ENCODE measurements at places on chromosomes 2 and 18.

DNA sequence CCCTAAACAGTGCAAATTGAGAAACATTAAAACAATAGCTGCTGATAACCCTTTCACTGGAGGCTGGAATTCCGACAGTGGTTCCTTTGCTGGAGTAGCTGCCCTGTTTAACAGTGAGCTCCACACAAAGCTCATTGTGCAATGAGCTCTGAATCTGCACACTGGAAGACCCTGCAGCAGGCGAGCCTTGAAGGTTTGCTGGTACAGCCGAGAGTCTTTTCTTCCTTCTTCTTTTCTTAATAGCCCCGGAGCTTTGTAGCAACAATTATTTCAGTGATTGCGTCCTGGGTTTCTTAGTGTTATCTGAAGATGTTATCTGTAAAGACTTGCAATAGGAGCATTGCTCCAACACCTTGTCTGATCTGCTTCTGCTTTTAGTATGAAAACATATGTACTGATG is 50.8 kb upstream of the CXCR4 start:
- no peak for DNase-seq

DNA sequence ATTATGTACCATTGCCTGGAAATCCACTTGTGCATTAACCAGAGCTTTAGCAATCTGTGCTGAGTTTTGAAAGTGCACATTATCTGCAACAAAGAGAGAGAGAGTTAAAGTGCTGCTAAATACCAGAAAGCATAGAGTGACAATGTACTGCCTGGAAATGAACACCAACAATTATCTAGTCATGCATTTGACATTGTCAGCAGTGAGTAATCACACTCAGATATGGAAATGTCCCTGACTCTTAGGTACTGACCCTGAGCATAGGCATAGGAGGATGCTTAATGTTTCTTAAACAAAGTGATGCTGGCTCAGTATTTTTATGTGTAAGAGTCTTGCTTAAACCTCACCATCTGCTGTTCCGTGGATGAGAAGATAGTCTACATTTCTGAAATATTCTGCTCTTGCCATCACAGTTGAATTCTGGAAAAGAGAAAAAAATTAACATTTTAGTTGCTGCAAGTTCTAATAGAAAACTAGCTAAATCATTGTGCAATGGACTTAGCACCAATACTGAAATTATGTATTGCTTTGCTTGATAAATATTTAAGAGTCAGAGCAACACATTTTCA is 20.8 kb upstream of the GCG start:
- no peak for DNase-seq

DNA sequence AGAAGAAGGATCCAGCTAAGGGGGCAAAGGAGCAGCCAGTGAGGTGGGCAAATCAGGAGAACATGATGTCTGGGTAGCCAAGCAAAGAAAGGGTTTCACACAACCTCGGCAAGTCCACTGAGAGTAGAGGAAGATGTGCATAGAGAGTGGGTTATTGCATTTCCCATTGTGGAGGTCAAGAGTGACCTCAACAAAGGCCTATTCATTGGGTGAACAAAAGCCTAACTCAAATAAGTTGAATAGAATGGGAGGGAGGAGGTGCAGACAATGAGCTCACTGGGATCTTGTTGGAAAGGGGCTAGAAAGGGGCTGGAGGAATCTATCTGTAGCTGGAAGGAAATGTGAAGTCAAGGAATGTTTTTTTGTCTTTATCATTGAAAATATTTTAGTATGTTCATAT is 14.0 kb upstream of the PDCL3 start:
- no peak for DNase-seq

DNA sequence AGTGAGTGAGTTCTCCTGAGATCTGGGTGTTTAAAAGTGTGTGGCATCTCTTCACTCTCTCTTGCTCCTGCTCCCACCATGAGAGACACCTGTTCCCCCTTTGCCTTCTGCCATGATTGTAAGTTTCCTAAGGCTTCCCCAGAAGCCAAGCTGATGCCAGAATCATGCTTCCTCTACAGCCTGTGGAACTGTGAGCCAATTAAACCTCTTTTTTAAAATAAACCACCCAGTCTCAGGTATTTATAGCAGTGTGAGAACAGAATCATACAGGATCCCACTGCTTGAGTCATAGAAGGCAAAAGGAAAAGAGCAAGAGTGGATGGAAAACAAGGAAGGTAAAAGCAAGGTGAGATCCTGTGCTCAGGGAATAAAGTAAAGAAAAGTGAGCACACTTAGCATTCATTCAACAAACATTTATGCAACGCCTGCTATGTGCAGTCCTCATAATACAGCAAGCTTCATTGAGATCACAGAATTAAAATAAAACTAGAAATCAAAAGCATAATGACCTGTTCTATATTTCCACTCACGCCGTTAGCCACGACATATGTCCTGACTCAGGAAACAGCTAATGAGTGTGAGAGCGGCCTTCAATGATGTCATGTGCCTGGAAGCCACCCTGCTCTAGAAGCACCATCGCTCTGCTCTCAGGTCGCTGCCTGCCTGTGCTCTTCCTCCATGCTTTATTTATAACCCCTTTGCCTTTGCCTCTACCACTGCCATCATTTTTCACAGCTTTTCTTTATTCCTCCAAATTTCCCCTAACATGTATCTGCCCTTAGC is 11.3 kb upstream of the COPS8 start:
- DNase-seq: no peak

DNA sequence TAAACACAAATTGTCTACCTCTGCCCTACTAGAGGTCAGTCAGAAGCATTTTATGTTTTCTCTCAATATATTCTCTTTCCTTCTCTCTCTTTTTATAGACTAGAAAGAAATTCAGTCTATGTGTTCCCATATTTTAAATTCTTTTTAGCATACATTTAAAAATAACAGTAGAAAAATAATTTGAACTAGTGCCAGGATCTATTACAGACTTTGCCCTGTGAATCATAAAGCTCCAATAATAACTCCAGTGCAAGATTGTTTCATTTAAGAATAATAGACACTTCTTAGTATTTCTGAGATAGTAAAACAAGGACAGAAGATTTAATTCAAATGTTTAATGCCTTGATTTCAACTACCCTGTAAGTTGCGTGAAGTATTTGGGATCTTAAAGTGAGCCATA is 60.1 kb downstream of the ITGB6 start:
- DNase-seq: no peak

GRCh38 chr2:86189782-86190416 is 5.4 kb downstream of the IMMT start:
- DNase-seq: no peak

GRCh38 chr2:237221443-237221842 is 135.8 kb downstream of the COPS8 start:
- no peak for DNase-seq

DNA sequence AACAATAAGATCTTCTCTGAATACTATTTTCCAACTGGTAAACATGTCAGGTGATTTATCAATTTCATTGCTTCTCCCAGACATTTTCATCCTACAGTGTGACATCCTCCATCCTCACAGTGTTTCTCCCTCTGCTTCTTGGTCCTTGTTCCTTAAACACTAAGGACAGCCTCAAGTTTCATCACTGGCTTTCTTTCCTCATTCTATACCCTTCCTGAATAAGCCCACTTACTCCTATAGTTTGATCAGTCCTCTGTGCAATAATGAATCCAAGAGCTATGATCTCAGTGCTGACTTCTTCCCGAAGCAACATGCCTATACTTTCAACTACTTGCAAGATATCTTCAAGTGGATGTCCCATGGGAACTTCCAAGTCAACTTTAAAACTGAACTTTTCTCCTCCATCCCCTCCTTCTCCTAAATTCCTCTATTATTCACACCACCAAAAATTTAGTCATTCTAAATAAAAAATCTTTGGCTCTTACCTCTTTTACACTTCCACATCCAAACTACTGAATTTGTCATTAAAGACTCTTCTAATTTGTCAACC is 87.6 kb downstream of the FAM228A start:
- no peak for DNase-seq

DNA sequence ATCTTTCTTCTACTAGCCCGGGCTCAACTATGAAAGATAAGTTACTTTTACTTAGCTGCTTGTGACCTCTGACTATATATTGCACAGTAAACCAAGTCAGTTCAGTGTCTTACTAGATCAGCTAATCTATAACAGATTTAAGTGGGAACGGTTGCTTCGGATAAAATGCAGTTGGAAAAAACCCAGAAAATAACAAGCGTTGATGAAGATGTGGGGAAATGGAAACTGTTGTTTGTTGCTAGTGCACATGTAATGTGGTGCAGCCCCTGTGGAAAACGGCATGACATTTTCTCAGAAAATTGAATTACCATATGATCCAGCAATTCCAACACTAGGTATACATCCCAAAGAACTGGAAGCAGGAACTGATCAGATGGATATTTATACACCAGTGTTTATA is 248.5 kb downstream of the PRKCE start:
- DNase-seq: no peak

GRCh38 chr18:55353806-55354205 is 234.2 kb downstream of the TCF4 start:
- no peak for DNase-seq

- DNase-seq: no peak
These were observed 344.9 kb downstream of the TSN start for GRCh38 chr2:122100346-122100745.

- no peak for DNase-seq
These were observed 31.8 kb downstream of the NYAP2 start for GRCh38 chr2:225431105-225431863.

DNA sequence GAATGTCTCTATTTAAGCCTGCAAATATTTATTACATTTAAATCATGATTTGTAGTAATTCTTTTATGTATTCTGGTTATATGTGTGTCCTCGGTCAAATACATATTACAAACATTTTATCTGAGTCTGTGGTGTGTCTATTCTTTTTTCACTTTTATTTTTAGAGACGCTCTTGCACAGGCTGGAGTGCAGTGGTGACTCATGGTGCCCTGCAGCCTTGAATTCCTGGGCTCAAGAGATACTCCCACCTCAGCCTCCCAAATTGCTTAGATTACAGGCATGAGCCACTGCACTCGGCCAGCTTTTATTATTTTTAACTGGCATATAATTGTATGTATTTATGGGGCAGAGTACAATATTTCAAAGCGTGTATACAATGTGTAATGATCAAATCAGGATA is 47.5 kb downstream of the ARID5A start:
- DNase-seq: no peak

DNA sequence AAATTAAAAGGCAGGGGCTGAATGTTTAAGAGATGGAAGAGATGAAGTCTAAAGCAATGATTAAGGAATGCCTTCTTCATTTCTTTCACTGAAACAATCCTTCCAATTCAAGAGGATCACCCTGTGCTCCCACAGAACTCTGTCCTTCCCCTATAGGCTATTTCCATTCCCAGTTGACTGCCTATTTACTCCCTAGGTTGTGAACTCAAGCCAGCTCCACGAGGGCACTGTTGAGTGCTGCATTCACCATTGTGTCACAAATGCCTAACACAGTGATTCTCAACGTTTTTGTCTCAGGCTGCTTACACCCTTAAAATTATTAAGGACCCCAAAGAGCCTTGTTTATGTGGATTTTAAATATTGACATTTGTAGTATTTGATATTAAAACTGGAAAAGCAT is 112.4 kb downstream of the AOX1 start:
- no peak for DNase-seq

- no peak for DNase-seq
These were observed 447.6 kb upstream of the ID2 start for GRCh38 chr2:8234253-8234652.

DNA sequence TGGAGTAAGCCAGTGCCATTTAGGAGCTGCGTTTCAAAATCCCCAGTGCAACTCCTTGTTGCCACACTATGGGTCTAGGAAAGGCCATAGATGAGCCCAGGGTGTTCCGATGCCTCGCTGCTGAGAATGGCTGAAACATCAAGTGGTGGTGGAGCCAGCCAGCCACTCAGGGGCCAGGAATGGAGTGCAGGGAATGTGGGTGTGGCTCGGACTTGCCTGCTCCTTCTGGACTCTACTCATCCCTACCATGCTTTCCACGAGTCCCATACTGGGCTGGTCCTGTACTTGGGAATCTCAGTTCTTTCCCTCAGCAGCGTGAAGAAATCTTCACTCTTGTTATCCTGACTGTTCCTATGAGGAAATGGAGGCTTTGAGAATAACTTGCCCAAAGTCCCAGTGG is 143.5 kb downstream of the INSIG2 start:
- DNase-seq: no peak

DNA sequence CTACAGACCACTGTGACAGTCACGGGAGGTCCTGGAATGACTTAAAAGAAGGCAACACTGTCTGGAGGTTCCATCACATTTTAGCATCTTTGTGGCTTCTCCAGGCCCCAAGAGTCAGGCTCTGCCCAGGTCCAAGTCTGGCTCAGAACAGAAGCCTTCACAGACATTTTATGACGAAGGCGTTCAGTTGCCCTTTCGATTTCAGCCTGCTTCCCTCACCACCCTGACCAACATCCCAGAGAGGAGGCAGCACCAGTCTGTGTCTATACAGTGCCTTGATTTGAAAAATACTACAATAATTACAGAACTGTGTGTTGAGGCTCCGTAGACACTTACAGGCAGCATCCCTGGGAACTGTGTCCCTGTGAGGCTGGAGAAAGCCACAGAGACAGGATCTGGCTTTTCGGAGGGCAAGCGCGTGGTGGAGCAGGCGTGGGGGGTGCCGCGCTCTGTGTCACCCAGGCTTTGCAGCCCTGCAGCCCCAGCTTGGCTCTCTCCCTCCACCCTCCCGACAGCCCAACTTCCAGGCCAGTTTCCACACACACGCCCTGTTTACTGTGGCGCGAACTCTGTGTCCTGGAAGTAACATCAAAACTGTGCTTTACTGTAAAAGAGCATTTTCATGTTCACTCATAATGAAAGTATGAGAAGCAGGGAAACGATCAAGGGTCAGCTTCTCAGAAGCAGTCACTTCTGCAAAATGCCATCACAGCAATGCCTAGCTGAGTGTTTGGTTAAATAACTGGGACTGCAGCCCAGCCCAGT is 153.5 kb upstream of the ALKAL2 start:
- no peak for DNase-seq

GRCh38 chr18:62245699-62246098 is 58.6 kb downstream of the RELCH start:
- DNase-seq: no peak

DNA sequence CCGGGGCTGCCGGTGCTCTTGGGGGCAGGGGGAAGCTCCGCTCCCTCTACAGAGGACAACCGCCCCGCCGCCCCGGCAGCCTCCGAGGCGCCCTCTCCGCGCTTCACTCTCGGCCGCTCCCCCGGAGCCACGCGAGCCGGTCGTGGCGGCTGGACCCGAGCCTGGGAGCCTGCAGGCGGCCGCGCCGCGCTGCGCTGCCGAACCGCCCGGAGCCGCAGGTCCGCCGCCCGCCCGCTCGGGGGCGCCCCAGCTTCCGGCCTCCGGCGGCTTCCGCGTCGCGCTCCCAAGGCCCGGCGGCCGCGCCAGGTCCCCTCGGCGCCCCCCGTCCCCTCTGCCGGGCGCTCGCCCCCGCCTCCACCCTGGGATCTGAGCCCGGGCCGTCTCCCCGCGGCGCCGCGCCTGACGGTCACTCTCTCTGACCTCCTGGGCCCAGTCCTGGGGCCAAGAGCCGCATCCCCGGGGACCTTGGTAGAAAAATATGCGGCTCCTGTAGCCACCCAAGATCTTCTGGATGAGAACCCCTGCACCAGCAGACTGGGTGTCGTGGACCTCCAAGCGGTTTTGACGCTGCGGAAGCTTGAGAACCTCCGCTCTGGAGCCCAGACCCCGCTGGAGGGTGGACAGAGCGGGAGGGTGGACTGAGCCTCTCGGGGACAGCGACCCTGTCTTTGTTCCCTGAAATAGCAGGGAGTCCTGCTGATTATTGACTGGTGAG is 44.3 kb downstream of the SERTAD2 start:
- no peak for DNase-seq

- no peak for DNase-seq
These were observed 22.2 kb upstream of the SOS1 start for GRCh38 chr2:39142904-39143605.

Data from anterior cingulate cortex (tissue), 58 donors.